SJSA1 (cell line): ENCODE measurements at places on chromosomes 2 and 18.

GRCh38 chr2:191478799-191479679 lies 198.9 kb upstream of the NABP1 start:
- no peak overlapping the region for H3K27ac ChIP-seq
- H3K36me3 ChIP-seq, result no peaks in the 10 kb centered on the region
- DNase-seq, result no peak
- no peaks in the 10 kb centered on the region for H3K27me3 ChIP-seq
- no peaks in the 10 kb centered on the region for H3K4me1 ChIP-seq
- no peak overlapping the region for H3K4me3 ChIP-seq

DNA sequence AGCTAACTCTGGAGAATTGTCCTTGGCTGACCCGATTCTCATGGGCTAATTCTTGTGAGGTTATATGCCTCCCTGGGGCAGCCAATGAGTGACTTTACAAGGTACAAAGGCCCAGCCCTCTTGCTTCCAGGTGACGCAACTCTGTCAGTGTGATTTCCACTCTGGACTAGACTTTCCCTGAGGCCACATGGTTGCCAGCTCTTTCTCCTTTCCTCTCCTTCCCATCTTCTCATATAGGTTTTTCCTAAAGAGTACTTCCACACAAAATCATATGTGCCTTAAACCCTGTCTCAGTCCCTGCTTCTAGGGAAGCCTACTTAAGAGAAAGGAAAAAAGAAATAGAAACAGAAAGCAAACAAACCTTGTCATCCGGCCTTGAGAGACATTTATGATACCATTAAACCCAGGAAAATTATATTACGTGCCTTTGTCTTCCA lies 226.2 kb upstream of the ZSWIM2 start:
- DNase-seq, result no peak
- H3K4me1 ChIP-seq, result no peaks in the 10 kb centered on the region
- H3K27ac ChIP-seq, result no peak overlapping the region
- no peak overlapping the region for H3K4me3 ChIP-seq

- H3K27me3 ChIP-seq, result no peaks in the 10 kb centered on the region
- no peak overlapping the region for H3K4me3 ChIP-seq
- peaks cover 15% of the 10 kb centered on the region for H3K4me1 ChIP-seq
- H3K36me3 ChIP-seq, result 0 out of 2 replicates have a peak, but pooled peaks cover 2% of the 10 kb centered on the region
- DNase-seq, result no peak
- H3K27ac ChIP-seq, result no peak overlapping the region
These were observed 233.1 kb downstream of the HAUS1 start for GRCh38 chr18:46337271-46337670.

- H3K27ac ChIP-seq, result no peak overlapping the region
- peaks cover 18% of the 10 kb centered on the region for H3K4me1 ChIP-seq
- no peaks in the 10 kb centered on the region for H3K36me3 ChIP-seq
- no peak for DNase-seq
- H3K4me3 ChIP-seq, result no peak overlapping the region
These were observed 87.4 kb downstream of the RNF144A start for GRCh38 chr2:7004636-7005035.

DNA sequence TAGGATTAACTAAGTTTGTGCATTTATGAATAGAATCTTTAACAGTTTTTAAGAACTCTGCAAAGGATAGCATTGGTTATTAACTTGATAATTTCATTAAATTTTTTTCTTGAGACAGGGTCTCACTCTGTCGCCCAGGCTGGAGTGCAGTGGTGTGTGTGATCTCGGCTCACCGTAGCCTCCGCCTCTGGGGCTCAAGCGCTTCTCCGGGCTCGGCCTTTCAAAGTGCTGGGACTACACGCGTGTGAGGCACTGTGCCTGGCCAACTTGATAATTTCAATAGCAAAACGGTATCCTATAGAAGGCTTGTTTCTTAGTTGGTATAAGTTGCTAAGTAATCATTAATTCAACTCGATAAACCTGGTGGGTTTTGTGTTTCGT lies 38.0 kb downstream of the ADNP2 start:
- peaks cover 18% of the 10 kb centered on the region for H3K4me1 ChIP-seq
- DNase-seq, result peak; percentile 15
- no peak overlapping the region for H3K27ac ChIP-seq
- H3K27me3 ChIP-seq, result no peaks in the 10 kb centered on the region
- peak overlapping the region; percentile 42 for H3K4me3 ChIP-seq

DNA sequence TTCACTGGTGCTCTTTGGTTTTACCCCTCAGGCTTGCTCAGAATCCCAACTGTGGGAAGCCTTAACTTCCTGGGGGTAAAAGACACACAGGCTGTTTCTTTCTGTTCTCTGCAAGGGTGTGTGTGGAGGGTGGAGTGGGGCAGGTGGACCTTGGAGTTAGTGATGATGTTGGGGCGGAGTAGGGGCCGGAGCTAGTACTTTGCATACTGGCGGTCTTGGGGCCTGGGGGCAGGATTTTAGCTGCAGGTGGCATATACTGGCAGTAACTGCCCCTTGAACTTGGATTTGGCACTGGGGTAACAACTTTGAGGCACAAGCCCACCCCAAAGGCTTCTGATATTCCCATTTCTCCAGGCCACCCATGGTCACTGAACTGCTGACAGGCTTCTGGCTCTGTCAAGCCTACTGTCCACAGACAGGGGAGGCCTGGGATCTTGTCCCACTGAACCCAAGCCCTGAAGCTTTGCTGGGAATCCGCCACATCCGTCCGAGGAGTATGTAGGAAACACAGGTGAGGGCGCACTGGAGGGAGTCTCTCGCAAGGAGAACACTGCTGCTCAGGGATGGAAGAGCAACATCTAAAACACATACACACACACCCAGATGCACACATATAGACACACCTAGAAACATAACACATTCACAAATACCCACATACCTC lies 258.9 kb downstream of the DYSF start:
- no peak overlapping the region for H3K4me3 ChIP-seq
- DNase-seq, result no peak
- no peaks in the 10 kb centered on the region for H3K27me3 ChIP-seq

- H3K4me3 ChIP-seq, result no peak overlapping the region
- H3K36me3 ChIP-seq, result no peaks in the 10 kb centered on the region
- no peaks in the 10 kb centered on the region for H3K27me3 ChIP-seq
- no peak overlapping the region for H3K27ac ChIP-seq
These were observed 232.5 kb downstream of the TDRD15 start for GRCh38 chr2:21356086-21356856.

- H3K27me3 ChIP-seq, result no peaks in the 10 kb centered on the region
- H3K36me3 ChIP-seq, result no peaks in the 10 kb centered on the region
- no peaks in the 10 kb centered on the region for H3K4me1 ChIP-seq
- no peak overlapping the region for H3K27ac ChIP-seq
- DNase-seq, result no peak
These were observed 4.6 kb upstream of the DSG4 start for GRCh38 chr18:31371989-31372388.

GRCh38 chr2:107392241-107392704 lies 434.4 kb upstream of the RGPD4 start:
- H3K27ac ChIP-seq, result no peak overlapping the region
- H3K4me3 ChIP-seq, result no peak overlapping the region
- no peaks in the 10 kb centered on the region for H3K27me3 ChIP-seq
- H3K4me1 ChIP-seq, result no peaks in the 10 kb centered on the region
- DNase-seq, result no peak
- H3K36me3 ChIP-seq, result no peaks in the 10 kb centered on the region

DNA sequence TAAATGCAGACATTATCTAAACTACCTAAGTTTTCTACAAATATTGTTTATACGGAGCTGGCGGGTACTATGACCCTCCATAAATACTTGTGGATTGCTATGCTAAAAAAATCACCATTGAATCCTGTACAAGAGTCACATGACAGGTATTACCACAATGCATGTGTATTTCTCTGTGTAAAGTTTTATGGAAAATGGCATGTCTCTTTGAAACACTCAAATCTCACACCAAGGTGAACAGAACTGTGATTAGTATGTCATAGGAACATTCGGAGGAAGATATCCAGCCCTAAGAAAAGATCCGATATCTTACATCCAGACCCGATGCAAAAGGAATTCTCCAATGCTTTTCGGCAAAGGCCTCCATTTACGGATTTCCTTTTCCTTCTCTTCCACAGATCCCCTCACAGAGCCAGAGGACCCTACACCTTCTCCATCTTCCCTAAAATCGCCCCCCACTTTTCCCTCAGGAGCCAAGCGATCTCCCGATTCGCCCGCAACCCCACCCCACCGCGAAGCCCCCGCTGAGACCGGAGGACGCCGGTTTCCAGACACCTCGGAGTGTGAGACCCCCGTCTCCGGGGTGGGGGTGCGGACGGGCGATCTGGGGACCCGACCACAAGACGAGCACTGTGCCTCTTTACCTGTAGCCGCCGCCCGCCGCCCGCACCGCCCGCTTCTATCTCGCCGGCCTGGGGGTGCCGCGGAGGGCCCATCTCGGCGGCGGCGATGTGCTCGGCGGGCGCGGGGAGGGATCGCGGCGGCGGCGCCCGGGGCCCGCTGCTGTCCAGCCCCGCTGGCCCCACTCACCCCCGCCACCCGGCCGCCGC lies 1.2 kb downstream of the SAP130 start:
- H3K4me1 ChIP-seq, result peaks cover 6% of the 10 kb centered on the region
- no peaks in the 10 kb centered on the region for H3K27me3 ChIP-seq

- peak; percentile 89 for DNase-seq
- H3K4me1 ChIP-seq, result peaks cover 80% of the 10 kb centered on the region
- peak overlapping the region; percentile 37 for H3K4me3 ChIP-seq
- H3K27ac ChIP-seq, result peak overlapping the region; percentile 93
- H3K36me3 ChIP-seq, result peaks cover 56% of the 10 kb centered on the region
These were observed 83.2 kb downstream of the CTIF start for GRCh38 chr18:48621815-48622555.

GRCh38 chr18:58323866-58324762 lies 280.1 kb downstream of the NEDD4L start:
- peaks cover 10% of the 10 kb centered on the region for H3K4me1 ChIP-seq
- H3K4me3 ChIP-seq, result no peak overlapping the region

GRCh38 chr2:18171191-18172139 lies 293.0 kb downstream of the KCNS3 start:
- H3K27ac ChIP-seq, result no peak overlapping the region
- no peak for DNase-seq
- H3K4me3 ChIP-seq, result no peak overlapping the region
- H3K36me3 ChIP-seq, result no peaks in the 10 kb centered on the region

DNA sequence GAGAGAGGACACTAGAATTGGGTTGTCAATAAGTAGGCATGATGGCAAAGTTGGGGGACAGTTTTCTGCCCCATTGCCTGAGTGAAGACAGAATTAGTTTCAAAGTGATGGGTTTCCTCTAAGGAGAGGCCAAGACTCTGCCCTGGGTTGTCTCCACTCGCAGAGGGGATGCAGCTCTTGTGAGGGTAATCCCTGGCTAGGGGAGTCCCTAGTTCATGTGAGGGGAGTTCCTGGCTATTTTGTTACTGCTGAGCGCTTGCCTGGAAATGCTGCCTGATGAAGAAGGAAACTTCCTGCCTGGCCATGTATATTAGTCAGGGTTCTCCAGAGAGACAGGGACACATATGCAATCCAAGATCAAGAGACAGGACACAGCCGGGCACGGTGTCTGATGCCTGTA lies 501.5 kb downstream of the BCL11A start:
- H3K27me3 ChIP-seq, result no peaks in the 10 kb centered on the region
- no peak for DNase-seq
- H3K4me3 ChIP-seq, result no peak overlapping the region
- no peaks in the 10 kb centered on the region for H3K4me1 ChIP-seq
- H3K27ac ChIP-seq, result no peak overlapping the region

DNA sequence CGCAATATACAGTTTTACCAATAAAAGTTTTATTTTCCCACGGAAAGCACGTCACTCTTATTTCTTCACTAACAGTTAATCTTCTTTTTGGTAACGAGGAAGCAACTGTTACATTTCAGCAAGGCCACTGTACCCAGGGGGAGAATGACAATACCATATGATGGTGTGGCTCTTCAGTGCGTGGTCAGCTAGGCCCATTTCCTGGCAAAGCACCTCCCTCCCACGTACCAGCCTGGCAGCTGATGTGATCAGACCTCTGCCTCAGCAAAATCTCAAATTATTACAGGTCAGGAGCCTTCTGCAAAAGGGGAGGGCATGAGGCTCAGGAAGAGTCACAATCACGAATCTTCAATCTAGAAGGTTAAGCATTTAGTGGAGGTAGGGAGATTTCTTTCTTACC lies 55.4 kb downstream of the KLF7 start:
- no peak overlapping the region for H3K4me3 ChIP-seq
- no peak overlapping the region for H3K27ac ChIP-seq
- H3K4me1 ChIP-seq, result no peaks in the 10 kb centered on the region
- H3K27me3 ChIP-seq, result no peaks in the 10 kb centered on the region
- DNase-seq, result no peak
- peaks cover 44% of the 10 kb centered on the region for H3K36me3 ChIP-seq

- H3K4me3 ChIP-seq, result peak overlapping the region; percentile 91
- no peaks in the 10 kb centered on the region for H3K27me3 ChIP-seq
- H3K36me3 ChIP-seq, result peaks cover 87% of the 10 kb centered on the region
- peak overlapping the region; percentile 100 for H3K27ac ChIP-seq
- peaks cover 67% of the 10 kb centered on the region for H3K4me1 ChIP-seq
These were observed 949 bp upstream of the MYL12B start for GRCh38 chr18:3260995-3261372.

DNA sequence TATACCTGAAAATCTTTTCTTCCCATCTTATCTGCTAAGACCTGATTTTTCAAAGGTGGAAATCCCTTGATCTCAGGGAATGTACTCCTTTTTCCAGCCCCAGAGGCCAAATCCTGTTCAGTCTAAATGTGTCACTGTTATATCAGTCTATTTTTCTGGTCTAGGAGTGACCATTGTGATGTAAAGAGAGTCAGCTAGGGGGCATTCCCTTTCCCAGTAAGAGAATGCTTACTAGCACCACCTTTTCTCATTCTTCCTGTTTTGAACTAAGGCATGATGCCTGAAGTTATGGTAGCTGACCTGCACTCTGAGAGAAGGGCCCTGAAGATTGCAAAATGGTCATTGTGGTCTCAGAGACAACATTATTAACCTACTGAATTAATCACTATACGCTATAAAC lies 124.1 kb upstream of the XIRP2 start:
- H3K36me3 ChIP-seq, result no peaks in the 10 kb centered on the region
- H3K4me3 ChIP-seq, result no peak overlapping the region
- no peak for DNase-seq
- no peaks in the 10 kb centered on the region for H3K27me3 ChIP-seq
- no peaks in the 10 kb centered on the region for H3K4me1 ChIP-seq
- H3K27ac ChIP-seq, result no peak overlapping the region

- H3K4me1 ChIP-seq, result peaks cover 9% of the 10 kb centered on the region
- peaks cover 18% of the 10 kb centered on the region for H3K36me3 ChIP-seq
- no peak overlapping the region for H3K27ac ChIP-seq
- no peaks in the 10 kb centered on the region for H3K27me3 ChIP-seq
- no peak overlapping the region for H3K4me3 ChIP-seq
These were observed 3.4 kb downstream of the SRBD1 start for GRCh38 chr2:45607701-45608100.

- H3K27me3 ChIP-seq, result no peaks in the 10 kb centered on the region
- DNase-seq, result no peak
- H3K36me3 ChIP-seq, result peaks cover 80% of the 10 kb centered on the region
- no peak overlapping the region for H3K27ac ChIP-seq
These were observed 24.9 kb downstream of the CCNT2 start for GRCh38 chr2:134943540-134943939.

- no peak within 1 kb of the TSS for H3K27ac ChIP-seq
- H3K4me3 ChIP-seq, result peak within 1 kb of the TSS; percentile 50
- H3K27me3 ChIP-seq, result no peaks in the 10 kb centered on the region; the same call in none of the 2 replicates
- no peaks in the 10 kb centered on the region for H3K36me3 ChIP-seq
- peaks cover 27% of the 10 kb centered on the region for H3K4me1 ChIP-seq
These were observed at the start of gene CYP27C1 for GRCh38 chr2:127220102-127220767. Gene CYP27C1, minus strand, starts transcription at chr2:127220299. Its CDS starts 29 bp downstream, at chr2:127220270.

GRCh38 chr2:9488583-9489547 lies 14.5 kb downstream of the IAH1 start:
- peaks cover 99% of the 10 kb centered on the region for H3K36me3 ChIP-seq
- H3K4me1 ChIP-seq, result no peaks in the 10 kb centered on the region

- H3K36me3 ChIP-seq, result no peaks in the 10 kb centered on the region
- H3K4me3 ChIP-seq, result no peak overlapping the region
- DNase-seq, result no peak
- H3K27me3 ChIP-seq, result peaks cover 2% of the 10 kb centered on the region; the same call in 1 of the 2 replicates
- no peaks in the 10 kb centered on the region for H3K4me1 ChIP-seq
These were observed 9.4 kb downstream of the ADAM23 start for GRCh38 chr2:206452750-206453149.
